Dorsolateral prefrontal cortex (tissue), 122 donors: ENCODE measurements at places on chromosomes 1 and 21.

- DNase-seq = no peak
These were observed 218.7 kb downstream of the RERE start for GRCh38 chr1:8598783-8599182.

- DNase-seq = no peak
These were observed 93.9 kb upstream of the KCNA3 start for GRCh38 chr1:110768605-110769004.

- no peak for DNase-seq
These were observed 30.7 kb downstream of the VASH2 start for GRCh38 chr1:212981025-212981495.

- no peak for DNase-seq
These were observed 104.7 kb downstream of the POFUT2 start for GRCh38 chr21:45182958-45183357.

GRCh38 chr21:22743085-22743484 is 1744.9 kb downstream of the NCAM2 start:
- DNase-seq = no peak

DNA sequence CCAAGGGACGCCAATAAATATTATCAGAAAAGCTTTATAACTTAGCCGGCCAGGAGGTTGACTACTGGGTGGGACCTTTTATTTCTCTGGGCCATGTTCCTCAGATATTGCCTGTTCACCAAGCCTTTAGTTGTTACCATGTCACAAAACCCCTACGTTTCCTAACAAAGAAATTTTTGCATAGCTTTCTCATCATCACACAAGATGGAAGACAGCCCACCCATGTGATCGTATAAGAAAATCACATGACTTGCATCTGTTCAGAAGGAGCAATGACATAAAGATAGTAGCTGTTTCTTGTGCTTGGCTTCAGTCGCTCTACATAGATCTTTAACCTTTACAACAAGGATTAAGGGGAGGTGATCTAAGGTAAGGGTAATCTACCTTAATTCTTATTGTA is 88.9 kb upstream of the NGF start:
- no peak for DNase-seq

GRCh38 chr1:158203693-158204457 is 23.2 kb downstream of the CD1D start:
- DNase-seq = no peak

GRCh38 chr1:12706061-12706460 is 9.8 kb upstream of the AADACL3 start:
- no peak for DNase-seq

DNA sequence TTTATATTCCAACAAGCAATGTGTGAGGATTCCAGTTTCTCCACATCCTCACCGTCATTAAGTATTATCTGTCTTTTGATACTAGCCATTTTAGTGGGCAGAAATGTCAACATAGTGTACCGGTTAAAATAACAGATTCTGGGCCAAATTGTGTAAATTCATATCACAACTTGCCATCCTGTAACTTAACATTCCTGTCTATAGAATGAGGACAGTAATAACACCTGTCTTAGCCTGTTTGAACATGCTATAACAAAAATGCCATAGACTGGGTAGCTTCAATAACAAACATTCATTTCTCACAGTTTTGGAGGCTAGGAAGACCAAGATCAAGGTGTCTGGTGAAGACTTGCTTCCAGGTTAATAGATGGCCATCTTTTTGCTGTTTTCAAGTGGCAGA is 491.1 kb downstream of the PTBP2 start:
- DNase-seq = no peak

DNA sequence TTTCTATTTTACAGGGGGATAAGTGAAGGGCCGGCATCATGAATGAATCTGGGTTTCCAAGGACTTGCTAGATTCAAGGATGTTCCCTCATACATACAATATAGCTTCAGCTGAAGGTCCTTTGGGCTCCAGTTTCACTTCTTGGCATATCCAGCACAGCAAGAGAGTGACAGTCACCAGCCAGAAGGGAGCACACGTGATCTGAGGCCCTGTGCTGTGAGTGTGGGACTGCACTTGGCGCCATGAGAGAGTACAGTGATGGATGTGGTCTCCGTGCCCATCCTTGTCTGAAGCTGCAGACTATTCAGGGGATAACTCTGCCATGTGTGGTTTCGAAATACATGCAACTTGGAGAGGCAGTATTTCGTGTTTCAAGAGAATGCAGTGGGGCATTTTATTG is 159.7 kb upstream of the DSCAM start:
- DNase-seq = no peak

DNA sequence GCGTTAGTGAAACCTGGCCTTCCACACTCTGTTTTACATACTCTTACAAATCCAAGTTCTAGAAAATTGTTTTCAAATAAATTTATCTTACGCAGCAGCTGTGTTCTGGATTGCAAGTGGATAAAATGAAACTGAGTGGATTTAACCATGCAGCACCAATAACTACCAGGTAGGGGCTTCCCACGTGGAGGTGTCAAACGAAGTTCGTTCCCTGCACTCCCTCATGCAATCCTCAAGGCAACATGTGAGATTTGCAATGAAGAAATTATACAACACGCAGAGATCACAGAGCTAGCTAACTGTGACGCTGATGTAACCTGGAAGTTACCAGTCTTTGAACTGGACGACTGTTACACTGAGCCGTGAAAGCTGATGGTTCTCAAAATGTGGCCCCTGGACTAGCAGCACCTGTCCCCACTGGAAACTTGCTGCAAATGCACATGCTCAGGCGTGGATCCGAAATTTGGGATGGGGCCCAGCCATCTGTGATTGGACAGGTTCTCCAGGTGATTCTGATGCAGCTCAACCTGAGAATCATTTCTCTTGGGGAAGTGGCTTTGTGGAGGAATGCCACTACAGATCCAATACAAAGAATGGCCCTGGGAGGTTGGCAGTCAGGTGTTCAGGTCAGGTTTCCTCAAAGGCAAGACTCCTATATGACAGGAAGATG is 36.3 kb downstream of the RSPH1 start:
- peak; percentile 21 for DNase-seq

- DNase-seq = no peak
These were observed 548 bp upstream of the MFSD2A start for GRCh38 chr1:39954324-39954869.

DNA sequence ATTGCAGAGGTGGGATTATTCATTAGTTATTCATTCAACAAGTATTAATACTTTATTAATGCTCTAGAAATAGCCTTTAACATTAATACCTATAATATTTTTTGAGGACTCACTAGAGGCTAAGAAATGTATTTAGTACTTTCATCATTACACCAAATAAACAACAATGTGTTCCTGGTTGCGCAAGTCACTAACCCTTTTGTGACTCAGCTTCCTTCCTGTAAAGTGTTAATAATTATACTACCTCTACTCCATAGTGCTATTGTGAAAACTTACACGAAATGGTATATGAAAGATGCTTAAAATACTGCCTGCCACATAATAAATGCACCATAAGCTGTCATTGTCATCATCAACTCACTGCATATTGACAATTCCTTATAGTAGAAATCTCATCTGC is 431.0 kb downstream of the DPYD start:
- no peak for DNase-seq

GRCh38 chr1:230563591-230563990 is 78.7 kb upstream of the COG2 start:
- no peak for DNase-seq

DNA sequence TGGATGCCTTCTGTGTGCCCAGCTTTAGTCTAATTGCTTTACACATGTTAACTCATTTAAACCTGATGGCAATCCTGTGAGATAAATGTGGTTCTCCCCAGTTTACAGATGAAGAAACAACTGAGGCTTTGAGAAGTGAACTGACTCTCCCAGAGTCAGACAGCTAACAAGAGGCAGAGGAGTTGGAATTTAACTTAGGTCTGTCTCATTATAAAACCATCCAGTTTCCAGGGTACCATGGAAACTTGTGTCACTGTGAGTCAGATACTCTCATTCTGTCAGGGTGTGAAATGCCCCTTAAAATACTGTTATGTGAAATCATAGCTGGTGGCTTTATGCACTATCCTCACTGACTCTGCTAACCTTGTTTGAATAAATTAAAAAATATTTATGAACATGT is 206.6 kb downstream of the PBX1 start:
- no peak for DNase-seq

GRCh38 chr1:203760506-203760905 is 4.5 kb upstream of the LAX1 start:
- DNase-seq = no peak

- DNase-seq = no peak
These were observed 2.1 kb downstream of the TAF12 start for GRCh38 chr1:28640766-28641165.

DNA sequence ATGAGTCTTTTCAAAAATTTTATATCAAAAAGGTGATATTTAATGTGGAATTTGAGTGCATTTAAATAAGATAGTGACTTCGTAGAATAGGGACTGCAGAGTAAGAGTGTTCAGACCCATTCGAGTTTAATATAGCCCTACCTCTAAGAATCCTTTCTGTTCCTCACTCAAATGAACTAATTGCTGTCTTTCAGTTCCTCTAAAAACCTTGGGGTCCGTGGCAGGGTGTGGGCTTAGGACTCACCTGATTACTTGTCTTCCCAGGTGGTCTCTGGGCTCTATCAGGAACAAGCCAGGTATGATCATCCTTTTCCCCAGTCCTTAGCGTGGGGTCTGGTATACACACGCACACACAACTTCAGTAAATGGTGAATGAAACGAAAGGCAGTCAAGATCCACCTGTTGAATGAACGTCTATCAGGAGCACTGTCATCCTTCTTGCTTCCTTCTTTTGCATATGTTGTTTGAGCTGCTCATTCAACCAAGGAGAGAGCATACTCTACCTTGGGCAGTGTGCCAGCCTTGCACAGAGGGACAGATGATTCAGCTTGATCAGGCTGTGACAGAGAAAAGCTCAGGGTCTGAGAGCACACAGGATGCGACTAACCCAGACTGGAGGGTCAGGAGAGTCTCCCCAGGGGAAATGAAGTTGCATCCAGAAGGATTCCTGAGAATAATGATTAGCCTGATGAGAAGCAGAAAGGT is 1.2 kb upstream of the RNF11 start:
- peak; percentile 84 for DNase-seq

GRCh38 chr1:222786121-222786520 is 28.7 kb upstream of the DISP1 start:
- DNase-seq = no peak

DNA sequence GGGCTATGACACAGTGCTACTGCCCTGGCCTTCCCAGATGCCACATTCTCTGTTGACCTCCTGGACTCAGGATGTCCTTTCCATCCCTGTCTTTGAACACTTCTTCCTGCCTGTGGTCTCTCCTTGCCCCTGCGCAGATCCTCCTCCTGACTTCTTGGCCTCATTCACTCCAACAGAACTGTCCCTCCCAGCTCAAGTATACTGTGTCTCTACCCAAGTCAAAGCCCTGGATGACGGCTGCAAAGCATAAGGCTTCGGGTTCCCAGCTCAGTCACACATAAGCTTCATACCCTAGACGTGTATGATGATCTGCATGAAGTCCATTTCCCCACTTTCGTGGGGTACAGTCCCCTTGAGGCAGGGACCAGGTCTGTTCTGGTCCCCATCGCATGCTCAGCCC is 328.2 kb upstream of the VAMP3 start:
- DNase-seq = no peak

DNA sequence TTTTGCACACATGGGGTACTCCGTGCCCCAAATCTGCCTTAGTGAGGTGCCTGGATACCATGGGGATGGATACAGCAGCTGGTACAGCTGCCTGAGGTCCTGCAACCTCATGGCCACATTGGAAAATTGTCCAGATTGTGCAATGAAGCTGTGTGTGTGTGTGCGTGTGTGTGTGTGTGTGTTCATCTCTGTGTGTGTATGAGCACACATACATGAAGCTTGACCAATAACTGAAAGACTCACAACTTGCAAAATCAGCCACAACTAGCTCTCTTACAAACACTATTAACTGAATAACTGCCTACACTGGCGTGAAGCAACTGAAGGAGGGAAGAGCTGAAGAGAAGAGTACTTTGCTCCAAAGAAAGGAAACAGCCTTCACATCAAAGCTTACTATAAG is 78.1 kb downstream of the ERG start:
- DNase-seq = no peak

GRCh38 chr1:44408632-44409602 is 3.9 kb downstream of the RNF220 start:
- peak; percentile 26 for DNase-seq

GRCh38 chr1:38285807-38286530 is 239.4 kb upstream of the POU3F1 start:
- DNase-seq = no peak

DNA sequence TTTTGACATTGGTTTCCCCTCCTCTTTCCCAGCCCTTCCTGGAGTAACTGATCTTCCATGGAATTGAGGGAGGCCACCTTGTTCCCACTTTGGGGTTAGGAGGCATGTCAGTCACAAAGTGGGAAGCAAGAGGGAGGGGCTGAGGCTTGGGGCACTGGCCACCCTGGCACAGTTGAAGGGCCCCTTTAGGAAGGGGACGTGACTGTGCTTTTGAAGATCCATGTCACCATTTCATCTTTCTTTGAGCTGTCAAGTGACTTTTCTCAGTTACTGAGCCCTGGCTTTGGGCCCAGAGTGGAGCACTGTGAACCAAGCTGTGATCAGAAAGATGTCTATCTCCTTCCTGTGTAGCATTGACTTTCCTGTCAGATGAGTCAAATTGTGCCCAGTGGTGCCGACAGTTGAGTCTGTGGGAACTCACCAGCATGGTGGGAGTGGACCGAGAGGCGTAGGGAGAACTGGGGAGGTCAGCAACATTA is 38.5 kb upstream of the TDRD10 start:
- no peak for DNase-seq

- DNase-seq = no peak
These were observed 535.5 kb downstream of the LRRIQ3 start for GRCh38 chr1:73662526-73662925.

DNA sequence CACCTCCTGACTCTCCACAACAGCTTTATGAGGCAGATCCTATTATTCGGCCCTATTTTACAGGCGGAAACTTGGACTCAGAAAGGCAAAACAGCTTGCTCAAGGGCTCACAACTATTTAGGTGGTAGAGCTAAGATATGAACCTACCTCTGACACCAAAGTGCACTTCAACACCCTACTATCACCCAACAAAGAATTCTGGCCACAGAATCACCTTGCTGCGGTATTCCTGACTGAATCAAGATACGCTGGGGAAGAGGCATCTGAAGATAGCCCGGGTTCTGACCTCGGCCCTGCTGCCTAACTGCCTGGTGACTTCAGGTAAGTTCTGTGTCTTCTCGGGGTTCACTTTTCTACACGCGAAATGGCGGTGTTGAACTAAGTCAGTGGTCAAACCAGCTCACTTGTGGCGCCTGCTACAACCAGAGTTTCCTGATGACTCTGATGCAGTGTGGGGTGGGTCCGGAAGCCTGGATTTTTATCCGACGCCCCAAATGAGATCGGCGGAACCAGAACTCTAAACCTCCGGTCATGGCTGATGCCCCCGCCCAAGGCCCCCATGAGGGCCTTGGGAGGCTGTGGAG is 608 bp downstream of the PEF1 start:
- DNase-seq = no peak

GRCh38 chr1:10431070-10431730 is 967 bp downstream of the CENPS start:
- DNase-seq = no peak

- no peak for DNase-seq
These were observed 21.3 kb upstream of the HTR1D start for GRCh38 chr1:23238565-23238964.

GRCh38 chr21:16195538-16195910 is 465.7 kb downstream of the USP25 start:
- DNase-seq = no peak

GRCh38 chr1:164716992-164717703 is 158.2 kb downstream of the PBX1 start:
- DNase-seq = no peak

- no peak for DNase-seq
These were observed 61.5 kb downstream of the CD58 start for GRCh38 chr1:116508984-116509980.
